GM13976 (cell line): ENCODE measurements at places on chromosomes 6 and 20.

DNA sequence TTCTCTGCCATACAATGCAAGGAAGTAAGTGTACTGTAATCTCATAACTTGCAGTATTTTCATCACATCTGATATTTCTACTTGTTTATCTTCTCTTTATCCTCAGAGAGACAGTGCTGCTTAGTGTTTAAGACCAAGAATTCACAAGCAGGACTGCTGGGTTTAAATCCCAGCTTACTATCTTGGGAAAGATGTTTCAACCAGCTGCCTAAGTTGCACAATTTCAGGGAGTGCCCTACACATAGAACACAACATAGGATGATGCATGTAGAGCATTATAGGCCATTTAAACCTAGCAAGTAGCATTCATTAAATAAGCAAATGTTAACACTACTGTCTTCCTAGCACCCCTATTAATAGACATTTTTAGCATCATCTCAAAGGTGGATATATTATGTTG, 205.2 kb upstream of the CEP162 start:
- no peak for DNase-seq

DNA sequence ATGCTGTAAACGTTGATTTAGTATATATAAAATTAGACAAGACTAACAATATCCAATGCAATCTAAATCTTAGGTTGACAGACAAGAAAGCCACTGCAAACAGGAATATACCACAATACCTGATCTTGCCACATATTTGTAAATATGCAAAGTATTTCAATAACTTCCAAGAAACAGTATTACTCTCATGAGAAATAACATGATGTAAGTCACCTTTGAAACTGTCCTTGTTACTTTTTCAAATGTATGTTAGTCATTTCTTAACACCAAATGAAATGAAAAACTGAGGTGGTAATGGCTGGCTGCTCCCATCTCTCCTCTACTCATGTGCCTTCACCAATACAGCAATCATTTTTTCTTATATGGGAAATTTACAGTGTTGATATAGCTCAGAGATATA, 118.7 kb downstream of the ATG5 start:
- peak; percentile 17 for DNase-seq

DNA sequence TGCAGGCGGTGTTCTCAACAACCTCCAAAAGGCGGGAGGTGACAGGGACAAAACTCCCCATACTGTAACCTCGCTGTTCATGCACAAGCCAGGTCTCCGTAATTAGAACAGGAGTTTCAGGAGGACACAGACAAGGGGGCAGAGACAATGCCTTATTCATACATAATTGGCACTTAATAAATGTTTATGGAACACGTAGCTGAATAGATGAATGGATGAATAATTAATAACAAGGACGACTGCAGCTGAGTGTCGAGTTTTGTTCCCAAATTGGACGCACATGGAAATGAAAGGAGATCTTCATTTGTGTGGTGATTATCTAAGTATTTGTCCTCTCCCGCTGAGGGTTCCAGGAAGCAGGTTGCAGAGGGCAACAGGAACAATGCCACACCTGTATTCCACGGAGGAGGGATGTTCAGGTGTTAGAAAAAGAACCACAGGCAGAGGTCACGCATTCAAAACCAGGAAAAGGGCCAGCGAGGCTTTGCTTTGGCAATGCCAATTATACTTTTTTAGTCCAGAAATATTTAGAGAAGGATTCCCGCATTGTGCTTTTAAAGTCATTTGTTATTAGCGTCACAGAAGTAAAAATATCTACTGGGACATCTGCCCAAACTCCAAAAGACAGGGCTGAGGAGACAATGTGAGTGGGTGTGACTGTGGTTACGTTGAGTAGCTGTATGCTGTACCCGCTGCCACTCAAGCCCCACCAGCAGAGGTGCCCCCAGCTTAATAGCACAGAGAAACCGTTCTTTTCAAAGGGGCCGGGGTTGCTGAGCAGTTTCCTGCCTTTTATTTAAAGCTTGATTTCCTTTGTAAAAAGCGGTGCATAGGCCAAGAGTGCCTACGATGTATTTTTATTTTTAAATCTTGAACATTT, 123.3 kb downstream of the PXDC1 start:
- no peak for DNase-seq

DNA sequence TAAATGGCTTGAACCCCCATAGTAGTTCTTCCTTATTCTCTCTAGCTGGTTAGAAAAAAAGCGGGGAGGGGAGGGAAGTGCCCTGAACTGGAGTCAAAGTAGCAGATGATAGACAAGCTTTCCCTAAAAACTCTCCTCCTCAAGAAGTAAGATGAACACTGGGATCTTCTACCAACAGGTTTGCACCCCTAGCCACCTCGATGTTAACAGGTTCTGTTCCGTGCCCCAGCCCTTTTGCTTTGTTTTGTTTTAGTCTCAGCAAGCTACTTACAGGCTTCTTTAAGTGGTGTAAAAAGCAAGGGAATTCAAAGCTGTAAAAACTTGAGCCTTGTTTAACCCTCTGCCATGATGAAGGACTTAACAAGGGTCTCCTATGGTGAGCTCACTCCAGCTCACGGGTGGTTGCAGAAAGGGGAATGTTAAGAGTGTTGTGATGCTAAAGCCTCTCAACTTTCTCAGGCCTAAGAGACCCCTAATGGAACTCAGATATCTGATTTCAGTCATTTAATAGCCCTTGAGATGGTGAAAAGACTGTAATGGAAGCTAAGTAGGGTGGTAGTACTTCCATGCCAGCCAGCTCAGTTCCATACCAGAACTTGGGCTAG, 106.0 kb downstream of the FOXO3 start:
- peak; percentile 9 for DNase-seq

- DNase-seq = no peak
Measured at GRCh38 chr6:133623065-133623464, 265.8 kb upstream of the TCF21 start.

DNA sequence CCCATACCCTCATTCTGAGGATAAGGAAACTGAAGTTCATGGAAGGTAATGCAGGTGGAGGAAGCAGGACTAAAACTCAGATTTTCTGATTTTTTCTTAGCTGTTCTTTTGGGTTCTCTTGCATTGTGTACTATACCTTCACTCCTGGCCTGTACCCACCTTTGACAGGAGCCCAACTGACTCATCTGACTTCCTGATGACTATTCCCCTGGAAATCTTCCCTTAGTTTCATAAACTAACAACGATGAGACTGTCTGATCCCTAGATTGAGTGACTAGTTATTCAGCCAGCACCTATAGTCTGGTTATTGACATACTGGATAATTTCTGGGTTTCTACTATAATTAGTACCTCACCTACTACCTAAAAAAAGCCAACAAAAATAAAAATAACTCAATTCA, 10.1 kb downstream of the CRYBG1 start:
- no peak for DNase-seq

GRCh38 chr20:38859070-38859690, 53.7 kb downstream of the PPP1R16B start:
- peak; percentile 70 for DNase-seq

GRCh38 chr6:42417641-42418112, 34.0 kb downstream of the TRERF1 start:
- no peak for DNase-seq

GRCh38 chr6:13548500-13549210, 25.7 kb upstream of the SIRT5 start:
- DNase-seq = no peak

DNA sequence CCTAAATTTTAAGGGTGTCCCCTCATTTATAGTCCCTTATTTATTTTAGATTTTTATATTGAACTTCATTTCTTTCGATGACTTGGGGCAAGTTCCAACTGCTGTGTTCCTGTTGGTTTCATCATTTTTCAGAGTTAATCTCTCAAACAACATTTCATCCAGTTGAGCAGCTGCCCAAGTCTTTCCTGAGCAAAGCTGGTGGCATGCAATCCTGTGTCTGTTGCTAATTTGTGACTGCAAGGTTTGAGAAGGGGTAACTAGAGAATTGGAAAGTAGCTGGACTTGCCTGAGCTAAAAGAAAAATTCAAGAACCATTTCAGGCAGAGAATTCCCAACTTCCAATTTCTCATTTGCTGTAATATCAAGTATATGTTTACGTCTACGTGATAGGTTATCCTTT, 881.5 kb upstream of the SLC35B3 start:
- no peak for DNase-seq

- no peak for DNase-seq
Measured at GRCh38 chr6:145086197-145086596, 649.1 kb downstream of the EPM2A start.

- DNase-seq = no peak
Measured at GRCh38 chr6:41200296-41200900, 551 bp downstream of the TREML2 start.

DNA sequence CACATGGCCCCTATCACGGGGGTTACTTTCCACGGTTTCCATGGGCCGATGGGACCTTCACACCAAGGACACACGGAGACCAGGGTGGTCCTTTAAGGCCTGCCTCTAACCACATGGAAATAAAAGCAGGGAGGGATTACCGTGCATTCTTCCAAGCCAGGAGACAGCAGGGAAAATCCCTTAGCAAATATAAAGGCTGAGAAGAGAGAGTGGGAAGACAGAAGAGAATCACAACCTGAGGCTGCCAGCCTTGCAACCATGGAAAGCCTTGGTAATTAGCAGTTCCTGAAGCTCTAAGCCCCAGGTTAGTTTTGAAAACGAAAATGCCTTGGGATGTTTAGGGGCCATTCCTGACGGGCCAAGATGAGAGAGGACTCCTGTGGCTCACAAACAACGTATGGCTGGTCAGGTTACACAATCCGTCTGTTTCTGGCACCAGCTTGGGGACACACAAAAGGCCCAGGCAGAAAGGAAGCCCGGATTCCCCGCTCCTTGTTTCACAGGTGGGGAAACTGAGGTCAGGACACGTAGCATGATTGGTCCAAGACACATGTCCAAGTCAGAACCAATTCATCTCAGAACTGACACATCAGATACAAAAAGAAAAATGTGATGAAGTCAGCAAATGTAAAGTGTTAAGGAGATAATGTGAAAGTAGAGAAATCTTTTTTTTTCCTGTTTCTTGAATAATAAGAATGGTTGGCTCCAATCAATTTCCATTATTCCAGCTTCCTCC, 2.8 kb downstream of the PREX1 start:
- no peak for DNase-seq

GRCh38 chr6:170140129-170140528, 150.7 kb downstream of the DLL1 start:
- no peak for DNase-seq

DNA sequence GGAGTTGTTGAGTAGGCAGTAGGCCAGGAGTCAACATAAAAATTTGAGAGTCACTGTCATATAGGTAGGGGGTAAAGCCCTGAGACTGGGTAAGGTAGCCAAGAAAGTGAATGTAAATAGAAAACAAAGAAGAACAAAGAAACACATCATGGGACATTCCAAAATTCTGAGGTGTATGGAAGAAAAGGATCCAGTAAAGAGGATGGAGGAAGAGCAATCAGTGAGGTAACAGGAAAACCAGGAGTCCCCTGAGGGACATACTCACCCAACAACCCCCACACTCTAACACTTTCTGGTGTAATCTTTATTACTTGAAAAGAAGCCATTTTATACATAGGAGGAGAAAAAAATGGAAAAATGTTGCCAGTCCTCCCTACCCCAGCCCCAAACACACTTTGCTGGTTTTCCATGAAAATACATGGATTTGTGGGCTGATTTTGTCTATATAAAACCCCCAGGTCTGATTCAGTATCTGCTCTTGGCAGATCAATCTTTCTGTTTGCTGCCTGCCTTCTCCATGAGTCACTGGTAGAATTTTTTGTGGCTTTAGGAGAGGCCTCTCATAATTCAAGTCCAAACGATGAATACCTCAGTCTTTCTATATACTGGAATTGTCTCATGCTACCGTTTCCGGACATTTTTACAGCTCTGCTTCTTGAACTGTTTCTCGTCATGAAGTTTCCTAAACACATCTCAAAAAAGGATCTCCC, 271.4 kb upstream of the MAN1A1 start:
- no peak for DNase-seq

GRCh38 chr20:32521780-32522525, 63.2 kb downstream of the NOL4L start:
- peak; percentile 85 for DNase-seq

DNA sequence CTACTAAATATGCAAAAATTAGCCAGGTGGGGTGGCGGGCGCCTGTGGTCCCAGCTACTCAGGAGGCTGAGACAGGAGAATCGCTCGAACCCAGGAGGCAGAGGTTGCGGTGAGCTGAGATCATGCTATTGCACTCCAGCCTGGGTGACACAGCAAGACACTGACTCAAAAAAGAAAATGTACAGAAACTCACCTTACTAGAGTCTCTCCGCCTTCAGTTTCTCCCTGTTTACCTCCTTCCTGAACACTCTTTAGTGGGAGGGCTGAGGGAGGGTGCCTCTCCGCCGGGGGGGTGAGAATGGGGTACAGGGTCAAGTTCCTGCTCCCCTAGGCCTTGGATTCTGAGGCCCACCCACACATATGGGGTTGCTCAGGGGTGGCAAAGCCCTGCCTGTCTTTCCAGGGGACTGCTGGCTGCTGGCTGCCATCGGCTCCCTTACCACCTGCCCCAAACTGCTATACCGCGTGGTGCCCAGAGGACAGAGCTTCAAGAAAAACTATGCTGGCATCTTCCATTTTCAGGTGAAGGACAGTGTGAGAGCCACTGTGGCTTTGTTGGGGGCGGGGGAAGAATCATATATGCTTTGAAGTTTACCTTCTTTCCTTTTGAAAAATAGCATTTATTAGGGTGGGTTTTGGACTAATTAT, 13.4 kb downstream of the CAPN11 start:
- DNase-seq = no peak

- DNase-seq = peak; percentile 85
Measured at GRCh38 chr6:34027445-34027936, 118.4 kb downstream of the GRM4 start.

DNA sequence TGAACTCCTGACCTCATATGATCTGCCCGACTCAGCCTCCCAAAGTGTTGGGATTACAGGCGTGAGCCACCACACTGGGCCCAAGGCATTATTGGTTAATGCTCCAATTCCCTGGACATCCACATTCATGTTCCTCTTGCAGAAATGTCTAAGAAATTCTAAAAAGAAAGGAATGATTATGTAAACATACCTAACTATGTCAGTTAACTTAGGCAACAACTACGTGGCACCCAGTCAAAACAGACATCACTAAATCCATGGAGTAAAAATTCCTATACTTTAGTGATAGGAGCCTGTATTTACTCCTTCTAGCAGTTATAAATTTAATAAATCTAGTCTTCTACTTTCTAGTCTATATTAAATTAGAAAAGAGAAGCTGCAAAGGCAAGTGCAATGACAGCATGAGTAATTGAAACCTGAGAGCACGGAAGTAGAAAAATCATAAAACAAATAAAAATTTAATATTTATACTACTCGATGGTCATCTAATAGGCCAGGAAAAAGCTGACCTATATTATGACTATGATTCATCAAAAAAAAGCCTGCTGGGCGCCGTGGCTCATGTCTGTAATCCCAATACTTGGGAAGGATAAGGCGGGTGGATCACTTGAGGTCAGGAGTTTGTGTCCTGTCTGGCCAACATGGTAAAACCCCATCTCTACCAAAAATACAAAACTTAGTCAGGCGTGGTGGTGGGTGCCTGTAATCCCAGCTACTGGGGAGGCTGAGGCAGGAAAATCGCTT, 4.2 kb downstream of the AHI1 start:
- DNase-seq = no peak
